ENCODE measurements at places on chromosomes 2 and 18.

- no peak for DNase-seq
Measured at GRCh38 chr2:16235747-16236146, 295.4 kb downstream of the MYCN start.

DNA sequence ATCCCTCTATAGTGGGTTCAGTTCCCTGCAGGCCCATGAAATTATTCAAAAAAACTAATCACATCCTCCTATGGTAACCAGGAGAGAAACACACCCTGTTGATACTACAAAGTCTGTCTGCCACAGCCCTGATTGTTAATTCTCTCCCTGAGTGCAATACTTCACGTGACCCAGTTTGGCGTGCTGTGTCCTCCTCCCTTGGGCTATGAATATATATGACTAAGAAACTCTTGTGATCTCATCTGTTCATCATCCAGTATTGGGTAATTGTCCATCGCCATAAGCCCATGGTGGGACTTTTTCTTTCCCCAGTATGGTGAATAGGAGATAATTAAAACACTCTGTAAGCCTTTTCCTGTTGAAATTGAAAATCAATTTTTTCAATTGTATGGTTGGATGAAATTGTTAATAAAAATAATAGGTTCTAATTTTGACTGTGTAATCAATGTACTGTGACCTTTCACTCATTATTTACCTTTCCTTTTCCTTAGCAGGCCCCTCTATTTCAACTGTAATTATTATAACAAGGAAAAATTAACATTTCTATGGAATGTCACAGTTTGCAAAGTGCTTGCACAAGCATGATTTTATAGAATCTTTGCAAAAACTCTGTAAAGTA lies 1822.6 kb downstream of the SUCLG1 start:
- no peak for DNase-seq

GRCh38 chr18:13435586-13436333 lies 217.2 kb downstream of the LDLRAD4 start:
- no peak for DNase-seq

GRCh38 chr2:121721926-121722325 lies 14.7 kb downstream of the NIFK start:
- DNase-seq, result no peak

GRCh38 chr18:13376298-13376840 lies 157.8 kb downstream of the LDLRAD4 start:
- no peak for DNase-seq

- no peak for DNase-seq
Measured at GRCh38 chr2:186691231-186691630, 2.6 kb upstream of the FAM171B start.
